Anterior cingulate cortex (tissue), 58 donors: ENCODE measurements at places on chromosomes 13 and 19.
A peak's percentile ranks its signal among the peaks of the same experiment; 100 is the strongest.

DNA sequence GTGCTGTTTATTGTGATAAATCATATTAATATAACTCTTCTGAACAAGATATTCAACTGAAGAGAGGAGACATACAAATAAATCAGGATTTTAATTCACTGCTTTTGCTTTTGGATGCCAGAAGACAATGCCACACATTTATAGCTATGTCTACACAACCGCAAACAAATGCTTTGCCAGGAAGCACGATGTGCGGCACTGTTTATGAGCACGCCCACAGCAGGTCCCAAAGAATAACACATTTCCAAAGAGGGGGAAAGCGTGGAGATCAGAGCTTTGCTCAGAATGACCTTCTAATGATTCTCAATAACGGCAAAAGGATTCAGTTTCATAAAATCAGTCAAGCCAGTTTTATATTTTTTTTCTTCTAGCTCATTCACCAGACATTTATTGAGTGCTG lies 16.7 kb downstream of the FAM216B start:
- DNase-seq: no peak

DNA sequence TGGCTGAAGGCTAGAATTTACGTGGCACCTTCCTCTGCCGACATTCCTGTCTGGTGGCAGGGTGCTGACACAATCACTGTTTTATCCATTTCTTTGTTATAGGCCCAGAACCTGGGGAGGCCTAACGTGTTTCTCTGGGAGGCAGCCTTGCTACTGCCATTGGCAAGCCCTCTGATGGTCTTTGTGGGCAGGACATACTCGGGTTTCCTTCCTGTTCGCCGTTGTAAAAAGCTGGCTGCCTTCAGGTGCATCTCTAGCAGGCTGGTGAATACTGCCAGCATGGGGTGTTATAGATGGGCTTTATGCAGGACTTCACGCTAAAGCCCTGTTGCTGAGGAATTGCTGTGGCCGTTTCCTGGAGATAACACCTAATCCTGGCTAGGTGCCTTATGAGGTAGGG lies 28.1 kb downstream of the B3GLCT start:
- DNase-seq: no peak

GRCh38 chr13:26707122-26708006 lies 53.2 kb downstream of the GPR12 start:
- DNase-seq: peak; percentile 72

DNA sequence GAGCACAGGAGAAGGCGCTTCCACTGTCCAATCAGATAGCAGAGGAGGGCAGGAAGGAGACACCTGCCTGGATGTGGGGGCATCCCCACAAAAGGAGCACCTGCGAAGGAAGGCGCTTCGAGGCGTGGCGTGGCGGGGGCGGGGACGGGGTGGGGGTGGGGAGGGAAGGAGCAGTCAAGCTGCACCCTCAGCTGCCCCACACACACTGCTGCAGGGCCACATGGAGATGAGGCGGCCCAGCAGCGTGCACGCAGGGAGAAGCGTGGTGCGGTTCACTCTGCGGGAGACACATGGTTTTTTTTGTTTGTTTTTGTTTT lies 21.4 kb downstream of the ANKRD27 start:
- no peak for DNase-seq

- no peak for DNase-seq
These were observed 4.9 kb upstream of the ZSWIM4 start for GRCh38 chr19:13790354-13790753.

- no peak for DNase-seq
These were observed 122.8 kb downstream of the CRYL1 start for GRCh38 chr13:20402881-20403280.

DNA sequence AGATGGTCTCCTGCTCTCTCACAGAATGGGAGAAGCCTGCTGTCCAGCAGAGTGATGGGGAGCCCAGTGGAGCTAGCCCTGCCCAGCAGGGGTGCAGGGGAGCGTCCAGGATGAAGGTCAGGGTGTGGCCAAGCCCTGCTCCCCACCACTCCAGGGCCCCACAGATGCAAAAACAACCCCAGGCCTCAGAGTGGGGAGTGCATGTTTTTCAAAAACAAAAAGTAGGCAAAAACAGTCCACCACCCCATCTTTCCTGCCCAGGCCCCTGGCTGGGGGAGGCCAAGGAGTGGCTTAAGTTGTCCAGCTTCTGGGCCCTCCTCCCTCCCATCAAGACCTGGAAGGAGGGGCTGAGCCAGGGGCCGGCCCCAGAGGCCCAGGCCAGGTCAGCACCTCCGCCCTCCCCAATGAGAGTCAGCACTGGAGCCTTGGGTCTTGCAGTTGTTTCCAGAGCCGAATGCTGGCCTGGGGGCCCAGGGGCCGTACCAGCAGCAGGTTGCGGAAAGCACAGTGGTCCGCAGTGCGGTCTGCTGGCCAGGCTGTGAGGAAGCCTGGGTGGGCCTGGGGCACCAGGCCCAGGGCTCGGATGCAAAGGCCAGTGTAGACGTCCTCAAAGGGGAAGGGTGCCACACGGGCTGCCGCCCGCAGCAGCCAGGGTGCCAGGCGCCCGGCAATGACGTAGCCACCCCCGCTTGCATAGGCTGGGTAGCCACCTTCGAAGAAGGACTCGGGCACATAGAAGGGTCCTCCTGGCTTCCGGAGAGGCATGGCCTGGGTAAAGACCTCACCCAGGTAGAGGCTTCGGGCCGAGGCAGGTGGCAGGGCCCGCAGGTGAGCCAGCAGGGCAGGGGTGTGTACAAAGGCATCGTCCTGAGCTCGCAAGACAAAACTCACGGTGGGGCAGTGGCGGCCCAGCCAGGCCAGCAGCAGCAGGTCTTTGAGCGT lies 1.7 kb downstream of the B3GNT8 start:
- no peak for DNase-seq

GRCh38 chr13:51912511-51913225 lies 50.9 kb downstream of the CCDC70 start:
- DNase-seq: no peak

GRCh38 chr13:67106502-67107057 lies 123.6 kb downstream of the PCDH9 start:
- no peak for DNase-seq

DNA sequence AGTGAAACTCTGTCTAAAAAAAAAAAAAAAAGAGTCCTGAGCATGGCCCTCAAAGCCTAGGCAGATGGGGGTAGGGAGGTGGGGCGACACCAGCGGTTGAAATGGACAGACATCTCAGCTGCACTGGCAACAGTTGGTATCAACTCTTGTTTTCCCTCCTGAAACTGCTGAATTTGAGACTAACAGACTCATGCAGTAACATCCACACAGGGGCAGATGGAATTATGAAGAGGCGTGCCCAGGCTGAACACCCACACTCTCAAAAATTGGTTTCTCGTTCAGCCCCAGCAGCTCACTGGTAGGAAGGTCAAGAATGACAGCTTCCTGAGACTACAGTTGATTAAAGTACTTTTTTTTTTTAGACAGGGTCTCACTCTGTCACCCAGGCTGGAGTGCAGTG lies 24.1 kb downstream of the PBX4 start:
- DNase-seq: no peak

GRCh38 chr13:32233062-32233461 lies 82.1 kb downstream of the ZAR1L start:
- no peak for DNase-seq

DNA sequence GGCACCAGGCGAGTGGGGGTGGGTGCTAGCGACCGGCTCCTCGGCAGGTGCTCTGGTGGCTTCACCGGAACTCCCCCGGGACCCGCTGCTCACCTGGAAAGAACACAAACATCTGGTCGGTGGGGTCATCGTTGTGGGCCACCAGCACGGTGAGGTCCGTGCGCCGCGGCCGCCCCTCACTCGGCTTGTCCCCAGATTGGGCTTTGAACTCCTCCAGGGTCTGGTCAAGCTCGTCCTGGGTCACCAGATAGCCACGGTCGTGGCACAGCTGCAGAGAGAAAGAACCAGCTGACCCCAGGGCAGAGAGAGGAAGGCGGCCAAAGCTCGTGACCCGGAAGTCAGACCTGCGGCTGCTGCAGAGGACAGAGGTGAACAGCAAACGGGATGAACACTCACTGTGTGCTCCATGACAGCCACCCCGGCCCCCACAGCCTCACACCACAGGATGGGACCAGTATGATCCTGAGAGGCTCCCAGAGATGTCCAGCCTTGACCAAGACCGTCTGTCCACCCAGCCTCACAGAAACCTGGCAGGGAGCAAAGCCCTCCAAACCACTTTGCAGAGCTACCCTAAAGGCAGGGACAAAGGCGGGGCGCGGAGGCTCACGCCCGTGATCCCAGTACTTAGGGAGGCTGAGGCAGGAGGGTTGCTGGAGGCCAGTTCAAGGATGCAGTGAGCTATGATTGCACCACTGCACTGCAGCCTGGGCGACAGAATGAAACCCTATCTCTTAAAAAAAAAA lies 1.2 kb downstream of the POLR2E start:
- DNase-seq: no peak

- no peak for DNase-seq
These were observed 4.3 kb downstream of the CD37 start for GRCh38 chr19:49339301-49340068.

DNA sequence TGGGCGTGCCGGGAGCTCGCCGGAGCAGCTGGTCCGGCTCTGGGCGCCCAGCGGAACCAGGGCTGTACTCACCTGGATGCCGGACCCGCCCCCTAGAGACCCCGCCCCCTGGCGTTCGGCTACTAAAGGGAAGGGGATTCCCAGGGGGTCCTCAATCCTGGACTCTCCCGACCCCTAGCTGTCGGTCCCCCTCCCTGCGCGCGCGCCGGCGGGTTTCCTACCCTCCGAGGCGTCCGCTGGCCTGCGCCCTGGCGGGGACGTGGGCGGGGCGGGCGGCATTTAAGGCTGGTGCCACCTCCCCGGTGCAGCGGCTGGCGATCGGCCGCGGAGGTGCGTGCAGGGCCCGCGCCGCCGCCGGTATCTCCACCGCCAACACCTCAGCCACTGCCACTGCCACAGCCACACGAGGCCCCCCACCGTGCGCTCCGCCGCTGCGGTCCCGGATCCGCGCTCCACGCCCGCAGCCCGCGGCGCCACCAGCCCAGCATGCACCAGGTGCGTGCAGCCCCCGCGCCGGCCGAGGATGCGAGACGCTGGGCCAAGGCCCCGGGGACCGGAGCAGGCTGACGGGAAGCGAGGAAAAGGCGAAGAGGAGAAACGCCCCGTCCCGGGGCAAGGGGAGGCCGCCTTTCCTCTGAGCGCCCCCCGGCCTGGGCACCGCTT lies at the start of gene ATP12A:
ATP12A (plus strand) TSS at position 151 of the 663 bp plus-strand sequence; CDS start at position 487, 336 bp downstream.
- no peak for DNase-seq

DNA sequence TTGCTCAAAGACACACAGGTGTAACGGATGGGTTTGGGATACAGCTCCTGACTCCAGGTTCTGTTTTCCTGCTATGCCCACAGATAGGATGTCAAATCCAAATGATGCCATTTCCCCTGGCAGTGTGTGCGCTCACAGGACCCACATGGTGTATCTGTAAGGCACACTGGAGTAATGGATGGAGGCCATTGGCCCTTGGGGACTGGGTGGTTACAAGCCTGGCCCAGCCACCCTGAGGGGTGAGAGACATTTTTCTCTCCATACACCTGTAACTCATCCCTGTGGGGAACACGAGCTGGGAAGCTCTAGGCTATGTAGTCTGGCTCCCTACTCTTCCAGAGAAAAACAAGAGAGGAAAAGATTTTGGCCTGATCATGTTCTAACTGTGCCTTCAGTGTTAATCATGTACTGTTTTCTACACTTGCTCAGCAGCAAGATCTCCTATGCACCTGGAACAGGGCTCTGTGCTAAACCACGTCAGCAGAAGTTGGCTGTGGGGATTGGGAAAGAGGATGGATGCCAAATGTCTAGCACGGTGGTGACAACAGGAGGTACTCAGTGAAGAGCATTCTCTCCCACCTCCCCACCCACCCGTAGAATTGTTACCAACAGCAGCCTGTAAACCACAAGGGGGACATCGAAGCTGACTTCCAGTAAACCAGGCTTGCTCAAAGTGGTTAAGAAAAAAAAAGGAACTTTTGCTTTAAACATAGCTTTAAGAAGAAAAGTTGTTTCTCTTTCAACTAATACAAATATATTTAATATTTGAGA lies 237.0 kb downstream of the LACC1 start:
- no peak for DNase-seq

DNA sequence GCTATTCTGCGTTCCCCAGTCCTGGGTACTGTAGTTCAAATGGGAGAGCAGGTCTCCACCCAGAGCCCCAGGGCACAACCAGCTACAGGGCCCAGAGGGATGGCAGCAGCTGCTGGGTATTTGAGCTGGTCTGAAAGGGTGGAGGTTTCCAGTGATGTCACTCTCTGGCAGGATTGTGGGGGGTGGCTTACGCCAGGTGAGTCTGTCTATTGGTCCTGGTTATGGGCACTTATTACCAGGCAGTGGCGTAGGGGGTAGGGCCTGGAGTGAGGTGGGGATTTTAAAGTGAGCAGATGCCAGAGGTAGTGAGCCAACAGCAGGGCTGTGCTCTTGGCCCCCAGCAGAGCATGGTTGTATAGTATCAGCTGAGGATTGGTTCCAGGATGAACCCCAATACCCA lies 6.2 kb downstream of the RPS19 start:
- no peak for DNase-seq

- DNase-seq: no peak
These were observed 2.8 kb downstream of the GSX1 start for GRCh38 chr13:27794921-27795717.

GRCh38 chr13:99310382-99311031 lies 3.3 kb upstream of the GPR183 start:
- no peak for DNase-seq

GRCh38 chr13:98405107-98405571 lies 171.8 kb downstream of the STK24 start:
- DNase-seq: peak; percentile 51

- DNase-seq: peak; percentile 24
These were observed 4.6 kb downstream of the PIK3R2 start for GRCh38 chr19:18157465-18158063.

DNA sequence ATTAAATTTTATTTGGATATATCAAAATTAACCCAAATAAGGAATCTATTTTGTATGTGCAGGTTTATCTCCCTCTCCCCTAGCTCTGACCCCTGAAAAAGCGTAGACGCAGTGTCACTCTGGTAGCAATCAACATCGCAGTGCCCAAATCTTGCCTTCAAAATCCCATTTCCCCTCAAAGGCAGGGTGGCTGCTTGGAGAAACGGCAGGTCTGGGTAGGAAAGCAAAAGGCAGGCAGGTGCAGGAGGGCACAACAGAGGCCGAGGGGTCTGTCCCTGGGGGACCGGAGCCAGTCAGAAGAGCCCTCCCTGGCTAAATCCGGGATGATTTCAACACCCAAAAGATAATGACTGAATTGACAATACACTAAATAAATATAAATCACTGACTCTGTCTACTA lies 41.9 kb downstream of the NAXD start:
- DNase-seq: no peak

DNA sequence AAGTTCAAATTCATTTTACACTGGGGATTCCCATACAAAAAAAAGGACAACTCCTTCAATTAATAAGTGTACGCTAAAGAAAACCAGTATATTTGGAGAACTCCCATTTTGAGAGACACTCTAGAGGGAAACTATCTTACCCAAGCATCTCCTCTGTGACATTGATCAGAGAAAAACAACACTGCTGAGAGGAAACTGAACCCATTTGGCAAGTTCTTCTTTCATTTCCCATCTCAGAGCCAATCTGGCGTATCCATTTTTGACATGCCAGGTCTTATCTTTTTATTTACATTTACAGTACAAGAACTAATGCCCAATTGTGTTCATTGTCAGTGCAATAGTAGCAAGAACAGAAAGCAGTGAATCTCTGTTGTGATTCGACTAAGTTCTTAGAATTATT lies 30.1 kb downstream of the LIG4 start:
- DNase-seq: no peak
